ENCODE measurements at places on chromosomes 2 and 18.

DNA sequence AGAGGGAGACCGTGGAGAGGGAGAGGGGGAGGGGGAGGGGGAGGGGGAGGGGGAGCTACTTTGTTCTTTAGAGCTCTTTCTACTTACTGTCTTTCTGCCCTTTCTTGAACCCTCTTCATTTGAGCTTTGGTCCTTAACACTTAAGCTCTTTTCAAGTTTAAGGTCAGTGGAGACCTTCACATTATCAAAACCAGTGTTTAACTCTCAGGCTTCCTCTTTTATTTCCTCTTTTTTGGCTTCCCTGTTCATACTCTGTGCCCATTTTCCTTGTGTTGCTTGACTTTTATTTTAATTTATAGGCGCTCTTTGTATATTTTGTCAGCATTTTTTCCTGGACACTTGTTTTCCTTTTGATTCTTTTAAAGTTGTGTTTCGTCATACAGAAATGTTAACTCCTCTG, 37.1 kb downstream of the ACSL3 start:
- DNase-seq, result no peak

- DNase-seq, result no peak
Observed at GRCh38 chr2:48915884-48916283, 160.4 kb upstream of the LHCGR start.

GRCh38 chr18:68727506-68727905, 12.6 kb upstream of the TMX3 start:
- DNase-seq, result no peak

- no peak for DNase-seq
Observed at GRCh38 chr2:117794668-117795067, 19.8 kb upstream of the DDX18 start.

GRCh38 chr18:69447886-69448285, 47.2 kb downstream of the DOK6 start:
- no peak for DNase-seq

- no peak for DNase-seq
Observed at GRCh38 chr2:128421286-128421685, 102.6 kb upstream of the HS6ST1 start.

- no peak for DNase-seq
Observed at GRCh38 chr18:40695526-40695925, 1259.5 kb upstream of the PIK3C3 start.

- DNase-seq, result no peak
Observed at GRCh38 chr2:181234487-181234891, 222.7 kb upstream of the ITGA4 start.

All from NCI-H2227 treated with DMSO at 0.1 percent for 48 hours (cell line).